ENCODE measurements at places on chromosomes 2 and 18.

DNA sequence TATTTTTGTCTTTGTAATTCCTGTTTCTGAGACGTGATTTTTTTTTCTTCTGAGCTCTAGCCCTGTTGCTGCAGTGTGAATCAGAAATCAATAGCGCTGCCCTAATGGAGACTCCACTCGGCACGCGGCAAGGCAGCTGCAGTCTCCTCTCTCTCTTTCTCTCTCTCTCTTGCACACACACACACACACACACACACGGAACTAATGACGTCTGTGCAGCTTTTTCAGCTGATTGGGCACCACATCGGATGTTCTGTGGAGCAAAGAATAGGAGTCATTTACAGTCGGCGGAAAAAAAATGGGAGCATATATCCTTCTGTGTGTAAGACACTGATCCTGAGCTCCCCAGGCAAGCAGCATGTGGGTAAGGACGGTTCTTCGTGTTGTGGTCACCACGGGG, 2.0 kb upstream of the MYT1L start:
- DNase-seq: peak; percentile 95

GRCh38 chr2:65261676-65262075, 34.0 kb downstream of the ACTR2 start:
- DNase-seq: no peak

GRCh38 chr2:190881084-190881597, 520 bp downstream of the GLS start:
- DNase-seq: no peak

GRCh38 chr2:120438301-120439066, 92.5 kb downstream of the INHBB start:
- DNase-seq: no peak

DNA sequence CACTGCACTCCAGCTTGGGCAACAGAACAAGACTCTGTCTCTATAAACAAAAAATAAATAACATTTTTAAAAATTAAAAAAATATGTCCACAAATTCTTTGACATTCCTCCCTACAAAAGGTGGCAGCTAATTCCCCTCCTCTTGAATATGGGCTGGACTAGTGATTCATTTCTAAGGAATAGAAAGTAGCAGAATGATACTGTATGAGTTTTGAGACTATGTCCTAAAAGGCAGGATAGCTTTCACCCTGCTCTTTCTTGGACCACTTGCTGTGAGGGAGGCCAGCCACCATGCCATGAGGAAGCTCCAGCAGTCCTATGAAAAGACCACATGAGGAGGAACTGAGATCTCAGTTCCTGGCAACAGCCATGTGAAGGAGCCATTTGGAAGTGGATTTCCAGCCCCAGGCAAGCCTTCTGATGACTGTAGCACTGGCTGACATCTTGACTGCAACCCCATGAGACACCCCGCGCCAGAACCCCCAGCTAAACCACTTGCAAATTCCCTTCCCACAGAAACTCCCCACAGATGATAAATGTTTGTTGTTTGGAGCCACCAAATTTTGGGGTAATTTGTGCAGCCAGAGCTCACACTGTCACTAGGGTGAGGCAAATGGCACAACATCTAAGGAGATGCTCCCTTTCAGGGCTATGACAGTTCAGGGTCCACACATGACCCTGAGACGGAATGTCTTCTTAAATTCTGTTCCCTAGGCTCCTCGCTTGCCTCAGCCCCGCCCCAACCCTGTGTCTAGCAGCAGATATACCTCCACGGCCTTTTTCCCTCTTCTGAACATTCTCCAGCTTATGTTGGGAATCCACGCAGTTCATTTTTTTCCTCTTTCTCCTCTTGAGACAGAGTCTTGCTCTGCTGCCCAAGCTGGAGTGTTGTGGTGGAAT, 17.1 kb upstream of the ATOH8 start:
- DNase-seq: no peak
